EH (cell line): ENCODE measurements at places on chromosomes 12 and 14.
A peak's percentile ranks its signal among the peaks of the same experiment; 100 is the strongest.

DNA sequence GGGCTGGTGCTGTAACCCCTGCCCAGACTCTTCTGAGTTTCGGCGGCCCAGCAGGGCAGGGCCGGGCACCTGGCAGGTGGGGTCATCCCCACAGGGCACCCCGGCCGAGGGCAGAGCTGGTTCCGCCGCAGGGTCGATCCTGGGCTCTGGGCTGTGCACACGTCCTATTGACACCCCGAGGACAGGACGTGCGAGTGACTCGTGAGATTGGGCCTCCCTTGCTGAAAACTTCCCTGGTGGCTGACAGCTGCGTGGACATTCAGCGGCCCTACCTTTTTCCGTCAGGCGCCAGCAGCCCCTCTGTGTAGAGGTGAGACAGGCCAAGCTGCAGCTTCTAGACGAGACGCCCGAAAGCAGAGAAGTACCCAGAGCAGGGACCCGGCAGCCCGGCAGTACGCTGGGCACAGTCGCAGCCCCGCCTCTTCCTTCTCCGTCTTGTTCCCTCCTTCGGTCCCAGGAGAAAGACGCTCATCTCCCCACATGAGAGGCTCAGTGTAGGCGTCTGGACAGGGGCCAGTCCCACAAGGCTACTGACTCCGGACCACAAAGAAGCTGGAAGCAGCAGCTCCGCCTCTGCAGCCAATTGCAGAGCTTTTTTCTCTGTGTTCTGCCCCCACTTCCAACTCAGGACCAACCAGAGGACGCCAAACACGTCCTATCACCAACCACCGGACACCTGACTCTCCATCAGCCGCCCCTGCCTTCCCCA lies at the start of gene LRCOL1:
TSS of gene LRCOL1 (minus strand) at position 532 of the 709 bp plus-strand sequence. CDS start 4,331 bp downstream, outside the sequence.
- peak; percentile 83 for DNase-seq

DNA sequence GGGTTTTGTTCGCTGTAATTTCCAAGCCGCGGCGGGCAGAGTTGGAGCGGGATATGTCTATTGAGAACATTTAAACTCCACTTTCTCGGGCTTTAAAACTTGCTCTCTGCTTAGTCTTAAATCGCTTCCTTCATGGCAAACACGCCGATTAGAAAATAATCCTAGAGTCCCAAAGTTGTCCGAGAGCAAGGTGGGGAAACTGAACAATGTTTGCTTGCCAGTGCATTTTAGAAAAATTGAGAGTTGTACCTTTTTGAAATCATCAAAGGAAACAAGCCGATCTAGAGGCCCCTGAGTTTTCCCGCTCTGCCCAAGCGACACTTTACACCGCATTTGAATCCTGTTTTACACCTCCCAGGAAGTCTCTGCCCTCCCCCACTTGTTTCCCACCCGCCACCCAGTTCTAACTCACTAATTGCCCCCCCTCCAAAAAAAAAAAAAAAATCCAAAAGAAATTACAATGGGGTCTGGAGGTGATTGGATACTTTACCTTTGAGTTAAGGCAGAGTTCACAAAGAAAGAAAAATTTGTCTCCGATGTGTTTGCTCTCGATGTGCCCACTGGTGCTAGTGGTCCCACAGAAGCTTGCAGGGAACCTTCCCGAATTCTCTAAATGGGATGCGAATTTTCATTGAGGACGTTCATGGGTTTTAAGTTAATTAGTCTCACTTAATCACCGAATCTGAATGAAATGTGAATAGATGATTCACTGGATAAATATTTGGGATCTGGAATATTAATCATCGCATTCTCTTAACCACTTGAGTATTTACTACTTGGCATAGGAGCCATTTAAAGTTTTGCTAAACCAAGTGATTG lies 2.3 kb downstream of the HMGA2 start:
- peak; percentile 85 for DNase-seq

DNA sequence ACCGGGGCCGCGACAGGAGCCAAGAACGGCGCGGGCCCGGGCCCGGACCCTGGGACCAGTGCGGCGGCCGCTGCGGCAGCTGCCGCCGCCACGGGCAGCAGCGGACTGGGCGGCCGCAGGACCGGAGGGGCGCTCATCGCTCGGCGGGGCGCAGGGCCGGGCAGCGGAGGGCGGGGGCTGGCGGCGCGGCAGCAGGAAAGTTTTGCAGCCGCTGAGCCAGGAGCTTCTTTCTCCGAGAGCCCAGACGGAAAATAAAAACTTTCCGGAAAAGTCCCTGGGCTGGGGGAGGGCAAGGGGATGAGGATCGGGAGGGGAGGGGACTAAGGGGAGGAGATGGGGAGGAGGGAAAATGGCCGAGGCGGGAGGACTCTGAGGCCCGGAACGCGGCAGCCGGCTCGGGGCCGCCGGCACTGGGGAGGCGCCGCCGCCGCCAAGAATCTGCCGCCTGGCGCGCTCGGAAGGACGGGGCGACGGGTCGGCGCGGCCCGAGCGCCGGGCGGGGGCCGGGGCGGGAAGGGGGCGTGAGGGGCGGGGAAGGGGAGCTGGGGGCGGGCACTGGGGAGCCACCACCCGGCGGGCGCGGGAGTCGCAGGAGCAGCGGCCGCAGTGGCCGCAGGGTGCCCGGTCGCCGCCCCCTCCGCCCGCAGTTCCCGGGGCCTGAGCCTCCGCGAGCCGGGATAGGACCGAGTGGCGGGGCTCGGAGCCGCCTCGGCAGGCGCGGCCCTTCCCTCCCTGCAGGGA lies at the start of gene PRKD1:
TSS of gene PRKD1 (minus strand) at position 472 of the 741 bp plus-strand sequence.
- DNase-seq = peak; percentile 80

DNA sequence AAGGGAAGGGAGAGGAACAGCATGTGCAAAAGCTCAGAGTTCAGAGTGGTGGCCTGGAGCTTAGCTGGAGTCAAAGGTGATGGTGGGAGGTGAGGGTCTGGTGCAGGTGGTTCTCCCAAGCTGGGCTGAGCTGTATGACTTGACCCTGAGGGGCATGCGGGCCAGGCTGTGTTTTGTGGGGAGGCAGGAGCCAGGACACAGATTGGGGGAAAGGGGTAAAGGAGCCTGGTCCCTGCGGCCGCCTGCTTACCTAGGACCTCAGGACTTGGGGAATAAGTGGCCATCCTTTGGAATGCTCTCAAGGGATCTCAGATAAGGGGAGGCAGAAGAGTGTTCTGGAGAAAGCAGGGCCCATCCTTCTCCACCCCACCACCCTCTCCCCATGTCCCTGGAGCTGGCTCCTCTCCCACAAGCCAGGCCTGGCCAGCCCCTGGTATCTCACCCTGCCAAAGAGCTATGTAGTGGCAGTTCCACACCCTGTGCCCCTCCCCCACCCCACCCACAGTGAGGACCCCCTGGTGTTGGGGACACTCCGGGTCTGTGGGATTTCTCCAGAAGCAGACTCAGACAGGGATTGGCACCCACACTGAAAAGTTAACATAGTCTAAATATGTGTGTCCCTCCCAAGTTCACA lies 19.9 kb upstream of the CEP170B start:
- no peak for DNase-seq

DNA sequence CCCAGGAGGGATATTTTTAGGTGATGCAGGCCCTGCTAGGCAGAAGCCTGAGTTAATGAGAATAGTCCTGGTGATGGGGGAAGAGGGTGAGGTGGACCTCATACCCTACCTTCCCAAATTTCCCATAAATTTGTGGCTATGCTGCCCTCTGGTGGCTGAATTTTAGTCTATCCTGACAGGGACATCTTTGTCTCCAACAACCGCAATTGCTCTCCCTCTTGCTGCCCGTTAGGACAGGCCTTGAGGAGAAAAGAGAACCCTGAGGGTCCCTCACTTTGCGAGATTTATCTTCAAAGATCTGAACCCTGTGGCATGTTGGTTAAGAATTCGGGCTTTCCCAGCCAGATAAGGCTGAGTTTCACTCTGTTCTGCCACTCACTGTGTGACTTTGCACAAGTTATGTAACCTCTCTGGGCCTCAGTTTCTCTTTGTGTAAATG lies 9.8 kb upstream of the ZNF385A start:
- peak; percentile 67 for DNase-seq

DNA sequence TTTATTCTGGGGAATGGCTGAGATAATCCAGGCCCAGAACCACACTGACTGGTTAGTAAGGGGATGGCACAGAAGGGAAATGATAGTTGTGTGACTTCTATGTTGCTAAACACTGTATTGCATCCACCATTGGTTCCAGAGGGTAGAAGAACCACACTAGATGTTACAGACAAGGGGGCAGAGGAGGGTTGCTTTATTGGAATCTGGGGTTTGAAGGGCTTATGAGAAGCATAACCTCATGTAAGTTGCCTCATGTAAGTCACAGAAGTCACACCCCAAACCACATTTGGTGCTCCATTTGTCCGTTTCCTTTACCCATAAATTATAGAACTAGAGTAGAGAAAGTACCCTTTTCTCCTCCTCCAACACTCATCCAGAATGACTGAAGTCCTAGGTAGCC lies 5.5 kb upstream of the PSMA6 start:
- DNase-seq = no peak

GRCh38 chr12:61397668-61398067 lies 862.5 kb upstream of the USP15 start:
- no peak for DNase-seq

GRCh38 chr14:89614009-89614691 lies 197.1 kb upstream of the FOXN3 start:
- DNase-seq = no peak

GRCh38 chr12:104150416-104150815 lies 12.4 kb upstream of the NFYB start:
- DNase-seq = no peak

GRCh38 chr12:129819391-129819790 lies 84.4 kb downstream of the TMEM132D start:
- DNase-seq = no peak

DNA sequence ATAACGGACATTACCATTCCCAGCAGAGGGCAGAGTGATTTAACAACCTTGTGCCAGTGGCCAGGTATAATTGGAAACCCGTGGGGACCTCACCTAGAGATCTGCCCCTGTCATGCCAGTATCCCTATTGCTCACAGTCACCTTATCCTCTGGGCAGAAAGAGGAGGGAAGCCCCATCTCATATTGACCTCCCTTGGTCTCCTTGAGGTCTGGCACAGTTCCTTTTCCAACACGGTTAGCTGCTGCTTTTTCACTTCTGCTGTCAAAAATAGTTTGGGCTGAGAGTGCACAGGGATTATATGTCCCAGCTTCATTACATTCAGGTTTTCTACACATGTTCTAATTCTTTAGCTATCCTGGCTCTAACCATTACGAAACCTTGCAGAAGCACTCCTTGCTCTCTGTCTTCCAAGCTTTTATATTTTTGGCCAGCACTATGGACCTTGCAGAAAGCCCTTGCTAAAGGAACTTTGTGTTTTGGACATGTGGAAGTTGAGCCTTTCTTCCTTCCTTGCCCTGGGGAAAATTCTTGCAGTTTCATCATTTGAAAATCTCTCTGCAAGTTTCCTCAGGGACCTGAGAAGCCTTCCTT lies 111.7 kb upstream of the MIS18BP1 start:
- no peak for DNase-seq

GRCh38 chr12:110705309-110705708 lies 16.4 kb upstream of the HVCN1 start:
- DNase-seq = no peak

DNA sequence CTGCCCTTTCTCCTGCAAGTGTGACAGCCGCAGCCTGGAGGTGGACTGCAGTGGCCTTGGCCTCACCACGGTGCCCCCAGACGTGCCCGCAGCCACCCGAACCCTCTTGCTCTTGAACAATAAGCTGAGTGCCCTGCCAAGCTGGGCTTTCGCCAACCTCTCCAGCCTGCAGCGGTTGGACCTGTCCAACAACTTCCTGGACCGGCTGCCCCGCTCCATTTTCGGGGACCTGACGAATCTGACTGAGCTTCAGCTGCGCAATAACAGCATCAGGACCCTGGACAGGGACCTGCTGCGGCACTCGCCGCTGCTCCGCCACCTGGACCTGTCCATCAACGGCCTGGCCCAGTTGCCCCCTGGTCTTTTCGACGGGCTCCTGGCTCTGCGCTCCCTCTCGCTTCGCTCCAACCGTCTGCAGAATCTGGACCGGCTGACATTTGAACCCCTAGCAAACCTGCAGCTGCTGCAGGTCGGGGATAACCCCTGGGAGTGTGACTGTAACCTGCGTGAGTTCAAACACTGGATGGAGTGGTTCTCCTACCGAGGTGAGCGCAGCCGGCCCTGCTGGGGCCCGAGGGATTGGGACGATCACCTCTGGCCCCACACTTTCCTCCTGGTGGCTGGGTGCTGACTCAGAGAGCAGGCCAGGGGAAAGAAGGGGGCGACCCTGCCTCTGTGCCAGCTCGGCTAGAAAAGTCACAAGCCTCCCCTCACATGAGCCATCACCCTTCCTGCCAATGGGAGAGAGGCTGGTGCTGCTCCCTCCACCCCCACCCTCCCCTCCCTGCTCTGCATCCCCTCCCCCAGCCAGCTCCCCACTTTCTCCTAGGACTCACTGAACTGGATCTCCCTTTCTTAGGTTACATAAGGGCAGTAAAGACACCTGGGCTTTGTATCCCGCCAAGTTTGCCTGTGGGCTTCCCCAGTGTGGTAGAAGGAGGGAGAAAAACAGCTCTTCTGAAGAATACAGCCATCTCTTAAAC lies 10.9 kb downstream of the LRTM2 start:
- DNase-seq = peak; percentile 68

- no peak for DNase-seq
These were observed 4.9 kb downstream of the PRICKLE1 start for GRCh38 chr12:42584651-42585111.

- no peak for DNase-seq
These were observed 30.1 kb upstream of the FRMD6 start for GRCh38 chr14:51621654-51622053.

DNA sequence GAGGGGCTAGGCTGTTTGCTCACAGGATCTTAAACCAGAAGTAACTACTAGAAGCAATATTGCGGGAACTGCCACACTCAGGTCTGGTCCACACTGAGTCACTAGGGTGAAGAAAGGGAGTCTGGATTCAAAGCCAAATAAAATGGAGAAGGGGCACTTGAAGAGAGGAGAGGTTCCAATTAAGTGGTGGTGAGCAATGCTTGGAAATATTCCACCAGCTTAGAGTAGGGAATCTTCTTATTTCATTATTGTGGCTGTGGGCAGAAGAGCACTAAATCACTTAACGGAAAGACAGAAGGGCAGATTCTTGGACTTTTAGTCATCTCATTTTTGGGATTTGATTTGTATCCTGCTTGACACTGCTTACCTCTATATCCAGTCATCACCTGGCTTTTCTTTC lies 48.6 kb upstream of the PPP1R12A start:
- peak; percentile 96 for DNase-seq

DNA sequence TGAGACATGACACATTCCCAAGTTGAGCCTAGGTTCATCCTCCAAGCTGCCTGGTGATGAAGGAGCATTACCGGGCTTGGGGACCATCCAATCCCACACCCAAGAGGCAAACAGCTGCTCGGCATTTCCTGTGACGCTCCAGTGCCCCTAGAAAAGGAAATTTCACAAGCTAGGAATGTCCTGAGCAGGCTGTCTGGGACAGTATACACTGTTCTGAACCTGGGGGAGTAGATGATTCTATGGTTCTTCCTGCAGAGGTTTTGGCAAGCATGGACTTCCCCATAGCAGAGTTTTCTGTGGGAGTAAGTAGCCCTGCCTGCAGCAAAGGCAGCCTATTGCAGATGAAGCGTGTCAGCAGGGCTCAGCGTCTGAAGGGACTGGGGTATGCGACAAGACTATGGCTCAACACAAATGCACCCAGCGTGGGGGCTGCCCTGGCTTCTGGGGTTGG lies 47.4 kb upstream of the SRSF5 start:
- peak; percentile 92 for DNase-seq
